ENCODE measurements at places on chromosomes 7 and 10.

GRCh38 chr7:45136106-45137060 is 21.2 kb upstream of the RAMP3 start:
- peak; percentile 65 for DNase-seq

- DNase-seq, result no peak
Measured at GRCh38 chr10:25023278-25023677, 6.9 kb downstream of the THNSL1 start.

DNA sequence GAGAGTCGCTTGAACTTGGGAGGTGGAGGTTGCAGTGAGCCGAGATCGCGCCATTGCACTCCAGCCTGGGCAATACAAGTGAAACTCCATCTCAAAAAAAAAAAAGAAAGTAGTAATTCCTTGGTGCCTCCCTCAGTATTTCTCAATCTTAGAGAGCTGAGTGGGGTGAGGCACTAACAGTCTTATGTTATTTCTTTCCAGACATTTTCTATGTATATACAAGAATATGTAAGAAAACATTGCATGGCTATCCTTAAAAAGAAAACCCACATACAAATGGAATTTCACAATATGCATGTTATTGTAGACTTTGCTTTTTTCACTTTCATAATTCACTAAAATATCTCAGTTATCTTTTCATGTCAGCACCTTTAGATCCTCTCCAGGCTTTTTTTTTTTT is 13.6 kb upstream of the SLF2 start:
- DNase-seq, result no peak

DNA sequence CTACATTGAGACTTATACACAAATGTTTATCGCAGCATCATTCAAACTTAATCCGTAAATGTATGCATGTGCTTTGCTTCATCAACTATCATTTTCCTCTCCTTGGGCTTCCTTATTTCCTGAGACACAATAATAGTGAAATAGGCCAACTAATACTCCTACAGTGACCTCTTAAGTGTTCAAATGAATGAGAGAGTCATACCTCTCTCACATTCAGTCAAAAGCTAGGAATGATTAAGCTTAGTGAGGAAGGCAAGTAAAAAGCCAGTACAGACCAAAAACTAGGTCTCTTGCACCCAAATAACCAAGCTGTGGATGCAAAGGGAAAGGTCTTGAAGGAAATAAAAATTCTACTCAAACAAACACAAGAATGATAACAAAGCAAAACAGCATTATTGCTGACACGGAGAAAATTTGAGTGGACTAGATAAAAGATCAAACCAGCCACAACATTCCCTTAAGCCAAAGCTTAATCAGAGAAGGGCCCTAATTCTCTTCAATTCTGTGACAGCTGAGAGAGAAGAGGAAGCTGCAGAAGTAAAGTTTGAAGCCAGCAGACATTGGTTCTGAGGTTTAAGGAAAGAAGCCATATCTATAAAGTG is 72.3 kb downstream of the GLCCI1 start:
- no peak for DNase-seq

- DNase-seq, result no peak
Measured at GRCh38 chr7:44889086-44889781, 3.9 kb upstream of the PURB start.

GRCh38 chr7:90982228-90982627 is 282.0 kb upstream of the FZD1 start:
- no peak for DNase-seq

DNA sequence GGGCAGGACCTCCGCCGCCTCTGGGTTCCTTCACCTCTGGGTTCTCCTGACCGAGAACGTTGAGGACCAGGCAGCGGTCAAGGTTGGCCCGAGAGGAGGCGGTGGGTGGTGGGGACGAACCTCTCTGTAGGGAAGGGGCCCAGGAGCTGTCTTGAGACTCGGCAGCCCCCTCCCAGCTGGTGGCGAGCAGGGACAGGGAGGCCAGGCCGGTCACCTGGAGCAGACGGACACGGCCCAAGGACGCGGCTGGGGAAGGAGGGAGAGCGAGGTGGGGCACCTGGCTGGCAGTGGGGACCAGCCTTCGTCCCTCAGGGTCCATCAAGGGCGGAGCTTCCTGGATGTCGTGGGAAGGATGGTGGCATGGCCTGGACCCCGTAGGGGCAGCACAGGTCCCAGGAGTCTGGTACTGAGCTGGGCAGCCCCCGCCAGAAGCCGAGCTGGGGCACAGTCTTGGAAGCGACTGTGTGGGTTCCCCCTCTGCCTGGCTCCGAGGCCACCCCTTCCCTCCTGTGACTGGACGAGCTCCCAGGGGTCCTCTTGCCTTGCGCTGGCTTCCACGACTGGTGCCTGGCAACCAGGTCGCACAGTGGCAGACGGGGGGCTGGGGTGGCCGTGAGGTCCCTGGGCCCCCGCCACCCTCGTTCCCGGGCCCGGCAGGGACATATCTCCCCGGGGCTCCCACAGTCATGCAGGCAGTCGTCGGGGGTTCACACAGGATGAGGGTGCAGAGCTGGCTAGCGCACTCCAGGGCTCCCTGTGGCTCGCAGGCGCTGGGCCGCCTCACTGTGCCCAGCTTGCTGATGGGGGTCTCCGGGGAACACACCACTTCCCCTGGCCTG is 89.9 kb downstream of the DNAJB6 start:
- DNase-seq, result no peak

DNA sequence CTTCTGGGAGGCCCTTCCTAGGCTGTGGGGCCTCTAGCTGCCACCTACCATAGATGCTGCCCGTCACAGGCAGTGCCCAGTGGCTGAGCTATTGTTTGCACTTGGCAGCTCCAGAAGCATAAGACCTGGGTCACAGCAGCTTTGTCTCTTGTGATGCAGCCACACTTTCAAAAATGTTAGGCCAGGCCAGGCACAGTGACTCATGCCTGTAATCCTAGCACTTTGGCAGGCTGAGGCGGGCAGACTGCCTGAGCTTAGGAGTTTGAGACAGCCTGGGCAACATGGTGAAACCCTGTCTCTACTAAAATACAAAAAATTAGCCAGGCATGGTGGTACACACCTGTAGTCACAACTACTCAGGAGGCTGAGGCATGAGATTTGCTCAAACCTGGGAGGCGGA is 9.5 kb upstream of the KAZALD1 start:
- DNase-seq, result no peak

GRCh38 chr10:12625393-12626023 is 276.2 kb downstream of the CAMK1D start:
- DNase-seq, result no peak

- DNase-seq, result peak; percentile 9
Measured at GRCh38 chr10:122033224-122033926, 44.4 kb downstream of the TACC2 start.

GRCh38 chr7:126608339-126608776 is 644.4 kb downstream of the GRM8 start:
- peak; percentile 30 for DNase-seq

GRCh38 chr10:5589661-5590511 is 65.1 kb downstream of the CALML3 start:
- no peak for DNase-seq

- DNase-seq, result no peak
Measured at GRCh38 chr7:107744345-107744750, 406 bp downstream of the CBLL1 start.

- DNase-seq, result no peak
Measured at GRCh38 chr10:6044751-6045313, 17.3 kb downstream of the IL2RA start.

GRCh38 chr10:126049759-126050700 is 153.7 kb downstream of the FANK1 start:
- DNase-seq, result no peak

- DNase-seq, result no peak
Measured at GRCh38 chr7:70237831-70238575, 639.7 kb downstream of the AUTS2 start.

DNA sequence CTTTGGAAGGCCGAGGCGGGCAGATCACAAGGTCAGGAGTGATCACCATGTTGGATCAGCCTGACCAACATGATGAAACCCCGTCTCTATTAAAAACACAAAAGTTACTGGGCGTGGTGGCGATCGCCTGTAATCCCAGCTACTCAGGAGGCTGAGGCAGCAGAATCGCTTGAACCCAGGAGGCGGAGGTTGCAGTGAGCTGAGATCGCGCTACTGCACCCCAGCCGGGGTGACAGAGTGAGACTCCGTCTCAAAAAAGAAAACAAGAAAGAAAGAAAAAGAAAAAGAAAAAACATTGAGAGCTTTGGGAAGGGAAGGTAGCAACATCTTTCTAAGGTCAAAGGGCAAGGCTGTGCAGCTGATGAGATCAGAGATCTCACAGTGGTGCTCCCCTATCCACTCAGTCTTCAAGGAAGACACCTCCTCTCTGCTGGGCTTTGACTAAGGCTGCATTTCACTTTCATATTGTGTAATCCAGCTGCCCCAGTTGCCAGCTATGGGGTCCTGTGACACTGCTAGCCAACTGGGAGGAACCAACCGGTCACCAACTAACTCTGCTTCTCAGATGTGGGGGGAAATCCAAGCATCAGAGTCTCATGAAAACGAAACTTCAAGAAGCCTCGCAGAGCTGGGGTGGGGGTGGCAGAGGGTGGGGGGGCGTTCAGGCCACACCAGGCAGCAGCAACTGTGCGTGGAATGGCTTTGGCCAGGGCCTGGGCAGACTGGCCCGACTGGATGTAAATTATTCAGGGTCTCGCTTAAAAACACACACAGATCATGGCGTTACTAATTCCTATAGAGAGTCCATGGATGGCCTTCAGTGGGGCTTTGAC is 1.5 kb downstream of the IL15RA start:
- no peak for DNase-seq

GRCh38 chr10:59434463-59435321 is 72.3 kb upstream of the FAM13C start:
- no peak for DNase-seq

DNA sequence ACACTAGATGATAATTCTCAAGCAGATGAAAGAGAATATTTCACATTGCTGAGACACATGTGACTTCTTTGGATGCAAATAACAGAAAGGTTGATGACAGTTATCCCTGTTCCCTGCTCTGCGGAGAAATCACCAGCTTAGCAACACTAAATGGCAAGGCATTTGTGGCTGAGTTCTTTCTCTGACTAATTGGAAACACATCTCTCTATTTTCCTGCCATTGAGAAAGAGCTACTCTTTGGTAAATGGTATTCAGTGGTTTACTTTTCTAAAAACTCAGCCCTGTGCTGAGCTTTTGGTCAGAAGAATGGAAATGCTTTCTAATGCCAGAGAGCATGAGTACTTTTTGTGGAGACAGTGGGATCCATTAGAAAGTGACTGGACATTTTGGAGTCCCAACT is 771.4 kb downstream of the LRMDA start:
- DNase-seq, result no peak

- no peak for DNase-seq
Measured at GRCh38 chr10:91061187-91061586, 140.3 kb upstream of the ANKRD1 start.

GRCh38 chr10:13959443-13960359 is 371.0 kb downstream of the FRMD4A start:
- DNase-seq, result no peak

- DNase-seq, result no peak
Measured at GRCh38 chr10:123521556-123521955, 144.6 kb upstream of the GPR26 start.

DNA sequence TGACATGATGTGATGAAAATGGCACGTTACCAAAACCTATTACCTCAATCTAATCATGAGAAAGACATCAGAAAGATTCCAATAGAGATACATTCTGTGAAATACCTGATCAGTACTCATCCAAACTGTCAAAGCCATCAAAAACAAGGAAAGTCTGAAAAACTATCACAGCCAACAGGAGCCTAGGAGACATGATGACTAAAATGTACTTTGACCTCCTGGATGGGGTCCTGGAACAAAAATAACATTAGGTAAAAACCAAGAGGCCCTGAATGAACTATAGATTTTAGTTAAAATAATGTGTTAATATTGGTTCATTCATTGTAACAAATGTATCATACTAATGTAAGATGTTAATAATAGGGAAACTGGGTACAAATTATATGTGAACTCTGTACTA is 113.9 kb upstream of the LRGUK start:
- no peak for DNase-seq

DNA sequence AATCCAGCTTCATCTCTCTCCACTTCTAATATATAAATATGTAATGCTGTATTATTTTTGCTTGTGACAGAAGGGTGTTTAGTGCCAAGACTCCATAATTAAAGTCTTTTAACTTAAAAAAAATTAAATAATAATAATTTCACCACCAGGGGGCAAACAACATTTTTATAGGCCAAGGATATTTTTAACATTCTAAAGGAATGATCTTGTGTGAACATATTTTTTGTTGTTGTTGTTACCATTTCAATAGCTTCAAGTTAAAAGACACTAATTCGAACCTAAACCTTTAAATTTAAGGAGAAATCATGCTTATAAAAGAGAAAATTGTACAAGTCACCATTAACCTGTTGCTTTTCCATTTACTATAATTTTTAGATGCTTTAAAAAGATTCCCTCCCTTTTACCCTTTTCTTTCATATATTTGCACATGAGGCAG is 7.5 kb upstream of the DNAJC1 start:
- no peak for DNase-seq

DNA sequence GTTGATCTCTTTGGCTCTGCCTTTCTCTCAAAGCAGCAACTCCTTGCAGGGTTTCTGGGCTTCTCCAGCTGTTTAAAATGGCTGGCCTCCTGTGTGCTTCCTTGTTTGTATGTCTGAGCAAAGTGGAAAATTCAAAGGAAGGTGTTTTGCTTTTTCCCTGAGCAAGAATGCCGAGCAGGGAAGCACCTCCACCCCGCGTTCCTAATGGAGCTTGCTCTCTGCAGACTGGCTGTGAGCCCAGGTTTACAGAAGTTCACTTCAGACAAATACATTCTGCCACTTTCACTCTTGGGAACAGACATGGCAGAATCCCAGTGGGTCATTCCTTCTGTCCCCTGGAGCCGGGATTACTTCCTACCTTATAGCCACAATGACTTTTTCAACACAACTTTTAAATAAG is 181.8 kb upstream of the AGK start:
- peak; percentile 47 for DNase-seq

DNA sequence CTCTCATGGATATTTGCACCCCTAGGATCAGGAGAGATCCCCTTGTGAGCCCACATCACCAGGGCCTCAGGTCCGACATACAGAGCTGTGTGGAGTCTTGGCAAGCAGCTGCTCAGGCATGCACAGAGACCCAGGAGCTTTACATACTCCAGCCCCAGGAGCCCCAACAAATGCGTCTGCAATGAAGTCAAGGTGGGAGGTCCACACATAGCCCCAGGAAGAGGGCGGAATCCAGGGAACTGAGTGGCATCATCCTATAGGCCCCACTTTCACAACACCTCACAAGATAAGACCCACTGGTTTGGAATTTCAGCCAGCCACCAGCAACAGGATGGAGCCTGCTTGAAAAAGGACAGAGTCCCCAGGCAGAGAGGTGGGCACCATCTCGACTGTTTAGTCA is 106.7 kb downstream of the LSMEM1 start:
- DNase-seq, result no peak

GRCh38 chr10:131119626-131120355 is 191.7 kb downstream of the TCERG1L start:
- no peak for DNase-seq

- no peak for DNase-seq
Measured at GRCh38 chr10:77849039-77849664, 77.4 kb downstream of the DLG5 start.

GRCh38 chr7:146510088-146510680 is 393.6 kb downstream of the CNTNAP2 start:
- no peak for DNase-seq

- DNase-seq, result no peak
Measured at GRCh38 chr7:22864301-22864700, 41.7 kb upstream of the TOMM7 start.

- DNase-seq, result no peak
Measured at GRCh38 chr7:102098986-102099385, 187.7 kb upstream of the SH2B2 start.
